ENCODE measurements at places on chromosomes 2 and 18. TPM values are rescaled to one million over a fixed set of nuclear protein-coding genes. Genes with fewer than 3 reads are reported as not detected.

Gene ARHGAP15
- total RNA-seq = not detected

Gene UNC80
- not detected for total RNA-seq

Gene VWC2L
- total RNA-seq = not detected

Gene ERCC3
- 46.3 TPM for total RNA-seq

Gene MGAT4A
- total RNA-seq = 2.2 TPM

Gene FRZB
- 0.06 TPM for total RNA-seq

Gene IL1B
- 0.33 TPM for total RNA-seq

Gene NFATC1
- 6.2 TPM for total RNA-seq

Gene CD207
- total RNA-seq = not detected
